CD4-positive, alpha-beta T cell treated with Interferon gamma for 1 hour (primary cell): ENCODE measurements at places on chromosomes 12 and 14.

- DNase-seq = no peak
Observed at GRCh38 chr12:69708649-69709048, 9.5 kb upstream of the BEST3 start.

GRCh38 chr14:31660191-31660590 is 99.0 kb downstream of the NUBPL start:
- DNase-seq = no peak

- no peak for DNase-seq
Observed at GRCh38 chr14:30138567-30138966, 210.9 kb upstream of the PRKD1 start.

DNA sequence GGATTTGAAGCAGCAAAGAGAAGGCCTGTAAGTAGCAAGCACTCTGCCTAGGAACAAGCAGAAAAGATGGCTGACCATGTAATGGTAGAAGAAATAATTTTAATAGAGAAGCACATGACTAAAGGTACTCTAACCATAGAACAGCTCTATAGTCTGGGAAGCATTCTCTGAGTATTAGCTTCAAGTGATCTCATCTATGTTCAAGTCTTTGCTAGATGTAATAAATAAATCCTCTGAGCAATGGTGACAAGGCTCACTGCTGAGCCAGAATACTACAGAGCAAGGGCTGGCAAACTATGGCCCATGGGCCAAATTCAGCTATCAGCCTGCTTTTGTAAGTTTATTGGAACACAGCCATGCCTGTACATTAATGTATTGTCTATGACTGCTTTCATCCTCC is 84.8 kb downstream of the PEBP1 start:
- DNase-seq = no peak

DNA sequence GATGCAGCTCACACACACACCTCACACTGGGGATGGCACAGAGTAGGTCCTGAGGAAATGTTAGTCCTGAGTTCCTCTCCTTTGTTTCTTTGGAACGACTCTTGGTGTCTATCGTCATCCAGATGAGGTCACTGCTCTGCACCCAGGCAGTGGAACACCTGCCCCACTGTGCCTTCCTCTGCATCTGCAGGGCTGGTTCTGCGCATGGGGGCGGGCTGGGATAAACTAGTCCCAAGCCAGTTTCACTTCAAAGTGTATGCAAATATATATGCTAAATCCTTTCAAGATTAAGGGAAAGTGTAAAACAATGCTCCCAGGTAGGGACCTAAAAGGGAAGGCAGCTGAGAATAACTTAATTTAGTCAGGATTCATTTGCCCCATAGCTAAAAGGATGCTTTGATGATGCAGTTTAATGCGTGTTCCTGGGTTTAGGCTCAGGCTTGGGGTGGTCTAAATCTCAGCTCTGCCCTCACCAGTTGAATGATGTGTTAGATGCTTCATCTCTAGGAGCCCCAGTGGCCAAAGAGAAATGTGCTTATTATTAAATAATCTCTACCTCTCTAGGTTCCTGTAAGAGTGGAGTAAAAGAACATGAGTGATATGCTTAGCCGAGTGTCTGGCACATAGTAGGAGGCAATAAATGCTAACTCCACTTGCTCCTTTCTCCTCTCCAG is 47.1 kb upstream of the OVCH1 start:
- no peak for DNase-seq

DNA sequence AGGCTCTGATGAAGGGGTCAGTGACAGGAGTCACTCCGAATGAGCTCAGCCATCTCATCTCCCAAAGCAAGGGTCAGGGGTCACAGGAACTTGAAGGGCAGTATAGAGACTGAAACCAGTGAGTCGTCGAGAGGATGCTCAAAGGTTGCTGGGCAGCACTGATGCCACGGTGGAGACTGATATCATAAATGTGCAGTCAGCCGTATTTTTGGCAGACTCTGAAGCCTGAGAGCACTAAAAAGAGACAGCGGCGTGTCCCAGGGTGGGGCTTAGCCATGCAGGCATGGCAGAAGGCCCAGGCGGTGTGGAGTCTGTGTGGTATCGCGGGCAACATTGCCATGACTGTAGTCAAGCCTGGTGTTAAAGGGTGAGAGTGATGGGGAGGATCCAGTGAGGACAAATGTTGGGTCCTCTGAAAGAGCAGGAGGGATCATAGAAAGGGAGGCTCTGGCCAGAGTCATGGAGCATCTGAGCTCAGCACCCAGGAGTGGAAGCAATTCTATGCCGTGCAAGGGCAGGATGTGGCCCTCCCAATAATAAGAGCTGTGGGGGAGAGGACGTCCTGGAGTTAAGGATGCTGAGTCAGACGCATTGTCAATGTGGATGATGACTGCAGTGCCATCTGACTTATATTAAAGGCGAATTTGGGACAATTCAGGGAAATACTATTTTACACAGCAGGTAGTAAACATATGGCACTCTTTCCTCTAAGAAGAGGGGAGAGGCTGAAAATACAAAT is 241.2 kb upstream of the FKBP4 start:
- no peak for DNase-seq

DNA sequence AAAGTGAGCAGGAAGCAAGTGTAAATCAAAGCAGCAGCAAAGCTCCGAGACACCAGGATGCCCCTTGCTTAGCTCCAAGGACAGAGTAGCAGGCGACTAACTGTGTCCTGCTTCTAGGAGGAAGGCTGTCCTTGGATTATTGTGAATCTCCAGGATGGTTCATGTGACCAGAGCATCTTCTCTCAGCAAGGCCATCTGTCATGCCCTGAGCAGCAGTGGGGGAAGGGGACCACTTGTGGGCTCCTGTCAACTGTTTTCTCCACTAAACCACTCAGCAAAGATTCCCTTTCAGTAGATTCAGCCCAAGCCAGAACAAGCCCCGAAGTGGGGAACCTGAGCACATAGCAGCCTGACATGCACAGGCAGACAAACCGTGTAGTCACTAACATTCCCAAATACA is 19.4 kb downstream of the MAP3K9 start:
- DNase-seq = no peak

DNA sequence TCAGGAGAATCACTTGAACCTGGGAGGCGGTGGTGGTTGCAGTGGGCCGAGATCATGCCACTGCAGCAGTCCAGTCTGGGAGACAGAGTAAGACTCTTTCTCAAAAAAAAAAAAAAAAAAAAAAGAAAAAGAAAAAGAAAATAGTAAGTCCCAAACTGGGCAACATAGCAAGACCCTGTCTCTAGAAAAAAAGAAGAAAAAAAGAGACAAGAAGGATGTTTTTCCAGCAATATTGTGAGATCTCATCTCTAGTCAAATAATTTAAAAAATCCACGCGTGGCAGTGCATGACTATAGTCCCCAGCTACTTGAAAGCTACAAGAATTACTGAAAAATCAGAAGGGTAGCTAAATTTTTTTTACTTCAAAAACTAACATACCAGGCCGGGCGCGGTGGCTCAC is 8.0 kb downstream of the USP44 start:
- no peak for DNase-seq

DNA sequence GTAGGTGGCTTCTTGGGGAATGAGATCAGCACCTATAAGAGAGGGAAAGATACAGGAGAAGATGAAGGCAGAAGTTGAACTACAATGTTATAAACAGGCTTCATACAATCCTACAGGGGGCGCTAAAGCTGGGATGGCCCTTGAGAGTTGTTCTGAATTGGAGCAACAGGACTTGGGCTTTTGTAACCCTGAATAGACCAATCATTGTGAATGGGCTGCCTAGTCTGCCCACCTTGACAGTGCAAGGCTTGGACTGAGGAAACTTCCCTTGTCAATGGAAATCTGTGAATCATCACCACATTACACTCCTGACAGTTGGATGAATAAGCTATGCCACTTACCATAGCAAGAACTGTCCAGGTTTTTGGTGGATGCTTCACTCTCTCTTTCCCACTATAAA is 306.1 kb downstream of the KCNC2 start:
- DNase-seq = no peak

GRCh38 chr14:100557658-100558057 is 29.6 kb downstream of the BEGAIN start:
- peak; percentile 38 for DNase-seq

- DNase-seq = no peak
Observed at GRCh38 chr14:60654334-60654821, 5.1 kb upstream of the SIX1 start.

- DNase-seq = no peak
Observed at GRCh38 chr14:76136476-76137110, 15.1 kb upstream of the GPATCH2L start.

- peak; percentile 67 for DNase-seq
Observed at GRCh38 chr14:91417983-91418386, 365 bp upstream of the CCDC88C start.

- no peak for DNase-seq
Observed at GRCh38 chr14:23361320-23361719, 3.7 kb downstream of the EFS start.

GRCh38 chr12:111304642-111305071 is 64.2 kb downstream of the PHETA1 start:
- DNase-seq = peak; percentile 9

- no peak for DNase-seq
Observed at GRCh38 chr14:30779210-30779609, 95.1 kb upstream of the COCH start.

DNA sequence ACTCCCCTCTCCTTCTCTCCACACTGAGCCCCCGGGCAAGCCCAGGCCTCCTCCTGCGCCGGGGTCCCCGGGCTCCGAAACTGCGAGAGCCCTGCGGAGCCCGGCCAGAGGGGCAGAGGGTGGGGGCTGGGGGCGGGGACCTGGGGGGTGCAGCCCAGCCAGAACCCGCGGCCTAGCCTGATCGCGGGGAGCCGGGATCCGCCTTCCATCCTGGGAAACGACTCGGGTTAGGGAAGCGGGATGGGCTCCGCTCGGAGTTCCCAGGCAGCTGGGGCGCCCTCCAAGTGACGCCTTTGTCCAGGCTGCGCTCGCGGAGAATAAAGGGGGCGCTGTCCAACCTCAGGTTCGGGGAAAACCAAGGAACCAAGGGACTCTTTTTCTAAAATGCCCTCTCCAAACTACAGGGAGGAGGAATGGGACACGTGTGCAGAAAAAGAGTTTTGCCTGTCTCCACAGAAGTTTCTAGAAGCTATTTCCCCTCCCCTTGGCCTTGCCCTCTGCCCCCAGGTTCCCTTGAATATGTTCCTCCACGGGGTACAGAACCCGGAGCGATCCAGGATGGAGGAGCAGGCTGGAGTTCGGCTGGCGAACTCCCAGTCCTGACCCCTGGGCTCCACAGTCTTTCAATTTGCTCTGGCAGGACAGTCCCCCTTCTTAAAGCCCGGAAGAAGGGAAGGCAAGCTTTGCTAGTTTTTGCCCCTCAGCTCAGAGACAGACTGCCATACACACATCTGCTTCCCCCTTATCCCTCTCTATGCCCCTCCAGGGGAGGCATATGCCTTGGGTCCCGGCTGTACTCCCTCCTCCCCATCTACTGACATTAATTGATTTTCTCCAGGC is 13.9 kb downstream of the NKX2-1 start:
- no peak for DNase-seq

- DNase-seq = no peak
Observed at GRCh38 chr12:71945121-71945520, 6.5 kb downstream of the TPH2 start.

- peak; percentile 86 for DNase-seq
Observed at GRCh38 chr14:104826189-104826860, 25.4 kb downstream of the ZBTB42 start.

- no peak for DNase-seq
Observed at GRCh38 chr12:120290609-120291305, 946 bp downstream of the RNU4-2 start.

DNA sequence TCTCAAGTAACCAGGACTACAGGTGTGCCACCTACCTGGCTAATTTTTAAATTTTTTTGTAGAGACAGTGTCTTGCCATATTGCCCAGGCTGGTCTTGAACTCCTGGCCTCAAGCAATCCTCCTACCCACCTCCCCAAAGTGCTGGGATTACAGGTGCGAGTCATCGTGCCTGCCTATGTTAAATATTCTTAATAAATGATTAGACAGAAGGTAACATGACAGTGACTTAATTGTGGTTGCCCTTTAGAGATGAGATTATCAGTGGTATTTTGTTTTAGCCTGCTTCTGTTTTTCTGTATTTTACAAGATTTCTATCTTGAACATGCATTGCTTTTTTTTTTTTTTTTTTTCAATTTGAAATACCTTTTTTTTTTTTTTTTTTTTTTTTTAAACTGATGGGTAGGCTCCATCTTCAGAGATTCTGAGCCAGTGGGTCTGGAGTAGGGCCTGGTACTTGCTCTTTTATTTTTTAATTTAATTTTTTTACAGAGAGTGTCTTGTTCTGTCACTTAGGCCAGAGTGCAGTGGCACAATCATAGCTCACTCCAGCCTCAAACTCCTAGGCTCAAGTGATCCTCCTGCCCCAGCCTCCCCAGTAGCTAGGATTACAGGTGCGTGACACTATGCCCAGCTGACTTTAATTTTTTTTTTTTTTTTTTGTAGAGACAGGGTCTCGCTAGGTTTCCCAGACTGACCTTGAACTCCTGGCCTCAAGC is 88.4 kb downstream of the BORCS5 start:
- no peak for DNase-seq

DNA sequence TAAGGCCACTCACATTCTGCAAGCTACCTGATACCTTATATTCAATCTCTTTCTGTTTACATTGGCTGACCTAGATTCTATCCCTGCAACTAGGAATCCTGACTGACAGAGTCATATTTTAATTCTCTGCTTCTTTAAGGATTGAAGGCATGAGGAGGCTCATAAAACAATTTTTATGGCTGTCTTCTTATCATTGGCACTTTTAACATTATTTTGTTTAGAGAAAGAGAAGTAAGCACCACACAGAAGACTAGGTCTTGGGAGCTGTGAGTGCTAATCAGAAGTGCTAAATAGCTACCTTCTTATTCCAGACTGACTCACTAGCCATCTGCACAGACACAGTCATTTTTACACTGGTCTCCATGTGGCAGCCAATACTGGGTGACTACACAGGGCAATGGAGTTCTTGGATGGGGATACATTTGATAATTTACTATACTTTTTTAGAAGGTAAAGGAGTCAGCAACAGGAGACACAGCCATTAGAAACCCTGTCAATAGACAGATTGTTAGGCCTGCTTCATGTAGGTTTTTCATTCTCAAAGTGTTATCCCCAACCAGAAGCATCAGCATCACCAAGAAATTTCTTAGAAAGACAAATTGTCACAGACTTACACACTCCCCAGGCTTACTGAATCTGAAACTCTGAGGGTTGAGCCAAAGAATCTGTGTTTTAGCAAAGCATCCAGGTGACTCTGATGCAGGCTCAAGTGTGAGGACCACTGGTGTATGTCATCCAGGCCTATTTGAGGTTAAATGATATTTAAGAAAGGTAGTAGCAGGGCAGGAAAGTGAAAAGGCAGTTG is 214.1 kb downstream of the DUSP6 start:
- no peak for DNase-seq

DNA sequence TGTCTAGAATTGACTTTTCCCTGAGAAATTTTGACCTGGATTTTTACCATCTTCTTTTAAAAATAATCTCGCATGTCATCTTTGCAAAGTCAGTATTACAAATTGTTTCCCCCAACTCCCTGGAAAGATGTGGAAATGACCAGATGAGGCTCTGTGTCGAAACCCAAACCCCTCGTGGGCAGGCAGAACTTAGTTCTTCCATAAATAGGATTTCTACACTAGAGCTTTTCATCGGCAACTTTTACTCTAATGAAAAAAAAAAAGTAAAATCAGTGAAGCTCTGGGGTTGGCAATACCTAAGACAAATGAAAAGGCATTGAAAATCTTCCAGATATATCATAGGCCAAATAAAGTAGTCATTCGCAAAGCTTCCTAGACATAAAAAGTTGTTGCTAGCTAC is 17.0 kb downstream of the SSPN start:
- DNase-seq = no peak
